RWPE1 (cell line): ENCODE measurements at places on chromosomes 3 and 15.
A peak's percentile ranks its signal among the peaks of the same experiment; 100 is the strongest.

- peak; percentile 1 for DNase-seq
Observed at GRCh38 chr3:18393906-18394305, 31.2 kb downstream of the SATB1 start.

DNA sequence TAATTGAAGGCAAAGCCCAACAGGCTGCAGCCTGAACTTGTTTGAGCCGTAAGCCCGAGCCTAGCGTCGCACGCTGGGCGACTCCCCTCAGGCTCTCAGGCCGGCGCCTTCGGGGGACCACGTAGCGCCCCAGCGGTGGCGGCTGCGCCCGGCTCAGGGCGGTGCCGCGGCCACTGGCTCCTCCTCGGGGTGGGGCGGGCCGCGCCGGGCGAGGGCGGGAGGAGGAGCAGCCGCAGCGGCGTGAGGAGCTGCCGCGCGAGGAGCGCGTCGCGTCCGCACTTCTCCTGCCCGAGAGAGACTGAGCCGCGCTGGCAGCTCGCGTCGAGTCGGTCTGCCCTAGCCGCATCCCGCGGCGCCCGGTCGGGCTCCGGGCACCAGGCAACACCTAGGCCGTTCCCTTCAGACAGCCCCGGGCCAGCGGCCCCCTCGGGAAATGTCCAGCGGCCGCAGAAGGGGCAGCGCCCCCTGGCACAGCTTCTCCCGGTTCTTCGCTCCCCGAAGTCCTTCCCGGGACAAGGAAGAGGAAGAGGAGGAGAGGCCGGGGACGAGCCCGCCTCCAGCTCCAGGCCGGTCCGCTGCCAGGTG, at the start of gene CRYBG3:
CRYBG3 (plus strand) TSS at position 238 of the 585 bp plus-strand sequence; CDS start at position 434, 196 bp downstream.
- peak; percentile 88 for DNase-seq

DNA sequence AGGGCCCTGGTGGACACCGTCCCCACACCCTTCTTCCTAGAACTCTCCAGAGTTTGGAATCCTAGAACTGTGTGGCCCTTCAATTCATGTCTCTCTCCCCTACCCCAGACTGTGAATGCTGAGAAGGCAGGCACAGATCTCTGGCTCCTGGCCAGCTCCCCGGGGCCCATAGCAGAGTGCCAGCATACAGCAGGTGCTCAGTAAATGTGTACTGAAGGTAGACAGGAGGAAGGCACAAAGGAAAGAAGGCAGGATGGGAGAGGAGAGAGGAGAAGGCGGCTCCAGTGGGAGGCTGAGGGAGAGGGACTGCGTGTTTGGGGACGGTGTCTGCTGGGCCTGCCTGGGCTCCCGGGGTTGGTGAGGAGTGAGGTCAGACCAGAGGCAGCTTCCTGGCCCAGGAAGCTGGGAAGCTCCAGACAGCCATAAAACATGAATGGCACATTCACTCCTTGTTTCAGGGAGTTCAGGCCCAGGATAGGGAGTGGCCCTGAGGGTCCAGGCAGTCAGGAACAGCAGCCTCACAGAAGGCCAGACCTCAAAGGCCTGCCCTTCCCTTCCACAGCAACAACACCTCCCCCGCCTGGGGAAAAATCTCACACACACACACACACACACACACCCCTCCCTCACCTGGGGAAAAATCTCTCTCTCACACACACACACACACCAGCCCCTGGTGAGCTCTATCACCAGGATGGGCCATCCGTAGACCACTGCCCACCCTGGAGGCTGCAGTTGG, 137.1 kb upstream of the PRR20G start:
- no peak for DNase-seq

DNA sequence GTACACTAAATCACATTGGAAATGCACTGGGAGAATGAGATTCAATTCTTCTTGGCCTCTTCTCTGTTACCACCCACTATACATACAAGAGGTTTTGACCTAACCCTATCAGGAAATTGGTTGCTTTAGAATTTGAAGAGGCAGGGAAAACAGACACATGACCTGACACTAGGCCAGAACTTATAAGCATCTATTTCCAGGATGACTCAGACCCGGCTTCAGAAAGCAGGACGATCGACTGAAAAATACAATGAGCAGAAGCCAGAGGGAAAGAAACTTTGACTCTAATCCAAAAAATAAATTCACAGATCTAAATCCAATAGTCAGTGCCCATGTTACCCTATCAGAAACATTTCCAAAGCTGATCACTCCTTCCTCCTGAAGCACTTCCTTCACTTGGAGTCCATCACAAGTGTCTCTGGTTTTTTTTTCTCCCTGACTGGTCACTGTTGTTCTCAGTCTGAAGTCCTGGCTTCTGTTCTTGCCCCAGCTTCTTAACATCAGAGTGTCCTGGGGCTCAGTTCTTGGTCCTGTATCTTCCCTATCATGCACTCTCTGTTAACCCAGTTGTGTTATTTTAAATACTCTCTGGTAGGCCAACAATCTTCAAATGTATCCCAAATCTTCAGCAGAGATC, 133.6 kb downstream of the P2RY1 start:
- peak; percentile 30 for DNase-seq

- no peak for DNase-seq
Observed at GRCh38 chr15:66819084-66819483, 117.0 kb downstream of the SMAD6 start.

GRCh38 chr3:133384331-133385027, 15.4 kb upstream of the BFSP2 start:
- DNase-seq = peak; percentile 53

GRCh38 chr3:71863563-71864190, 78.7 kb upstream of the PROK2 start:
- no peak for DNase-seq

DNA sequence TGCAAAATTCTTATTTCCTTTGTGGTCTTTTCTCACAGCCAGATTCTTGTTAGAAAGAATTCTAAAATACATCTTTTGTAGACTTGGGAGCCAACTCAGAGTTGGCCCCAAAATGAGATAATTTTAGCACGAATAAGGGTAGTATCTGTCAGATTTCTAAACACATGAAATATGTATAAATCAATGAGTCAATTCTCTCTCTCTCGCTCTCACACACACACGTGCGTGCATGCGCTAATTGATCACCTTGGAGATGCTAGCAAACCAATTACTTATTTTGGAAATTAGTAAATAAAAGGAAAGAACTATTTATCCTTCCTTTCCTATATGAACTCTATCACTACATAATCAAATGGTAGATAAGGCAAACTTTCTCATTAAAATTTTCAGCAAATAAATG, 32.9 kb upstream of the PIK3R4 start:
- no peak for DNase-seq

DNA sequence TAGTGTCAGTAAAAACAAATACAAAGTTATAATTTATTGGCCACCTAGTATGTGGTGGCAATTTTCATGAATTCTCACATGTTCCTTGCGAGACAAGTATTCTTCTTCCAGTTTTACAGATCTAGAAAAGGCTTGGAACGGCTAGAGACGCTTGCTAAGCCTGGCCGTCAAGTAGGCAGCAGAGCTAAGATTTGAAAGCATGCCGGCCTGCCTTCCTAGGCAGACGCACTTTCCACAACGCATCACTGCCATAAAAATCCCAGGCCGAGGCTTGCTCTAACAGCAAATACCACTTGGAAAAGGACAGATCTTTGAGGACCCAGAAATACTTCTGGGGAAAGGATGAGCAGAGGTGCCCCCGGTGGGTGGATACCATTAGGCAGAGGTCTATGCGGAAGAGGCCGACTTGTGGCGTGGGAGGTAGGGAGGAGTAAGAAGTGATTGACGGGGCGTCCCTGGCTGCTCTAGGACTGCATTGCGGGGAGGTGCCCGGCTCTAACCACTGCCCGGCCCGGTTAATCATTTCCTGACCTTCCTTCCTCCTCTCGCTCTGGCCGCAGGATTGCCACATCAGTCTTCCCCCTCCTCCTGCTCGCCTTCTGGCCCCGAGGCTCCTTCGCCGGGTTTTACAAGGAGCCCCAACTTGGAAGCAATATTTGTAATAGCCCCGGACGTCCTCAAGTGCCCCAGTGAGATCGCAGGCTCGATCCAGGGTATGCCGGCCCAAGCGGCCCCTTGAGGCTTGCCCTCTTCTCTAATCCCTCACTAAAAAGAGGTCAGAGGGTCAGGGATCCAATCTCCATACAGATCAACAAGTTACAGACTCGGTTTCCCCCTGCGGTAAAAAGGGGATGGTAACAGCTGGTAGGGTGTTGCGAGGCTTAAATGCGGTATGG, 1.3 kb upstream of the USP3 start:
- peak; percentile 72 for DNase-seq

DNA sequence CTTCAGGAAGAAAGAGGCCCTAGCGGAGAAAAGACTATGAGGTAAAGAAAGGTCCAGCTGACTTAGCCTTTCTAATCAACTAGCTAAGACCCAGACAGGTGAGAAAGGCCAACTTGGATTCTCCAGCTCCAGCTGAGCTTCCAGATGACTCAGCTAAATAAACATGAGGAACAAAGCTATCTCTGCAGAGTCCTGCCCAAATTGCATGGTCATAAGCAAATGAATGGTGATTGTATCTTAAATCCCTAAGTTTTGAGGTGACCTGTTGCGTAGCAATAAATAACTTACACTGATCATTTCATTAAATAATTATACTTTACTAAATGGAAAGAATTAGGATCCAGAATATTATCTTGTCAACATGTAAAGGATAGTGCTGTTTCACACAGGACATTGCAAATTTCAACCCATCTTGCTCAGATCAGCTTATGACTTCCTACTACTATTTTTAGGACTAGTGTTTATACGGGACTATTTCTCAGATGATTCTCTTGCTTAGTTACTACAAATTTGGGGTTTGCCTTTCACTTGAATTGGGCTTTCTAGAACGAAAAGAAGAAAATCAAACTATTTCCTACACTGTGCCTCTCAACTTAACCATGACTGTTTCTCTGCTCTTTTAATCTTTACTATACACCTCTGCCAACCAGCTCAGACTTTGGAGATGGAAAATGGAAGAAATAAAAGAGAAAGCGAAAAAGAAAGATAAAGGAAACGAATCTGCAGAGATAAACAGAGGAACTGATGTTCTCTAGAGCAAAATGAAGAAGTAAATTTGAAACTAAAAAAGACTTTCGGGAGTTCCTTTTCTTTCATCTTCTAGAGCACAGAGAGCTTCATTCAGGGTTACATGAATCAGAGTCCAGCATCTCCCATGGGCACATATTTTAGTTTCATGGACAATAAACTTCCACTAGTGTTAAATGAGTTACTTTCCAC, 6.6 kb upstream of the ADGRG7 start:
- peak; percentile 53 for DNase-seq

- DNase-seq = no peak
Observed at GRCh38 chr3:109136523-109136922, at the start of gene C3orf85. Gene C3orf85, plus strand, starts transcription at chr3:109136719. Its CDS starts 129 bp downstream, at chr3:109136848.

- no peak for DNase-seq
Observed at GRCh38 chr15:72227720-72228119, 3.3 kb downstream of the PKM start.

DNA sequence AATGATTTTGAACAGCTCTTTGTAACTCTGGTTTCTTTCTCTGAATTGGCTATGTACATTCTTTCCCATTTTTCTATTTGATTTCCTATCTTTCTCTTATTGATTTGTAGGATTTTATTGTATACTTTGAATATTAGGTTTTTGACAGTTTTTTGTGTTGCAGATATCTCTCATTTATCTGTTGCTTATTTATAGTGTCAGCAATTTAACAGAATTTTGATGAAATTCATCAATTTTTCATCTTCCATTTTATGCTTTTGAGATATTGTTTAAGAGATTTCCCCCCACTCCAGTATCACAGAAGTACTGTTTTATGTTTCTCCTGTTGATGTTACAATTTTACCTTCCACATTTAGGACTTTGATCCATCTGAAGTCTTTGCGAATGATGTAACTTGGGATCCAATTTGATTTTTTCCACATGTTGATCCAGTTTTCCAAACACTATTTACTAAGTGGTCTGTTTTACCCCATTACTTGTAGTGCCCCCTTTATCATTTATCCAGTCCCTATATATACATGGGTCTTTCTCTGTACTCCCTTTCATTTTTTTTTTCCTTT, 46.1 kb downstream of the XYLB start:
- no peak for DNase-seq

GRCh38 chr15:57509126-57509525, 82.6 kb upstream of the MYZAP start:
- DNase-seq = no peak
